ENCODE measurements at places on chromosomes 1 and 21.
A peak's percentile ranks its signal among the peaks of the same experiment; 100 is the strongest.

GRCh38 chr21:43865540-43866259, 677 bp downstream of the AGPAT3 start:
- no peak for DNase-seq

DNA sequence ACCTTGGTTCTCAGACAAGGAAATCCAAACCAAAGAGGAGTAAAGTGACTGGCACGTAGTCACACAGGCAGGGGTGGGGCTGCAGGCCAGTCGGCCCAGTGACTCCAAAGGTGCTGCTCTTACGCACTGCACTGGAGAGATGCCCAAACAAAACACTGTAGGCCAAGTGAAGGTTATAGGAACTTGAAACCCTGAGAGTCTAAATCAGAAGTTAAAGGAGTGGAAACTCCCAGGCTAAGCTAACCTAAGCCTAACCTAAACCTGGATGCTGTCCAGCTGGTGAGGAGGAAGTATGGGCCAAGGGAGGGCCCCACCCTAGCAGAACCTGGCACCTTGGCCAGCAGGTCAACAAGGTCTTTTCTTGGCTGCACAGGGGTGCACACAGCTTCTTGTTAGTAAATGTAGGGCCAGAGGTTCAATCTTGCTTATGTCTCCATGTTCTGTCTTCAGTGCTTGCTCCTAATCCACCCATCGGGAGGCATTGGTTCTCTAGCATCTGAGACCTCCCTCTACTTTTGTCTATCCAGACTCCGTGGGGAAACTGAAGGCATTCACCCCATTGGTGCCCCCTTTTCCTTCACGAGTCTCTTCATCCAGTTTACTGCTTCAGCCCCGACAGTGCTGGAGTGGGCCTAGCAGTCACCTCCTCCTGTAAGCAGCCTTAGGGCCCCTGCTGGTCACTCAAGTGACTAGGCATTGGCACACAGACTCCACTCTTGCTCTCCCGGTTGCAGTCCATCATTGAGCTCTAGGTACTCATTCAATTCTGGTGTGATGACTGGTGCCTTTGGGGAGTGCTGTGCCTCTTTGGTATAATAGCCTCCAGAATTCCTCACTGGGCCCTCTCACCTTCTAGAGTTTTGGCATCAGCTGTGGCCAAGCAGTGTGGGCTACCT, 12.9 kb upstream of the TMEM125 start:
- DNase-seq = no peak

DNA sequence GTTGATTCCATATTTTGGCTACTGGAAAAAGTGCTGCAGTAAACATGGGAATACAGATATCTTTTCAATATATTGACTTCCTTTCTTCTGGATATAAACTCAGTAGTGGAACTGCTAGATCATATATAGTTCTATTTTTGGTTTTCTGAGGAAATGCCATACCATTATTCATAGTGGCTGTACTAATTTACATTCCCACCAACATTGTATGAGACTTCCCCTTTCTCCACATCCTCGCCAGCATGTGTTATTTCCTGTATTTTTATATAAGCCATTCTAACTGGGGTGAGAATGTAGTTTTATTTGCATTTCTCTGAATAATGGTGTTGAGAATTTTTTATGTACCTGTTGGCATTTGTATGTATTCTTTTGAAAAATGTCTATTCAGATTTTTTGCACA, 385.2 kb downstream of the NUF2 start:
- no peak for DNase-seq

GRCh38 chr1:49252917-49253316, 476.2 kb upstream of the BEND5 start:
- no peak for DNase-seq

GRCh38 chr1:43238991-43239469, 30.8 kb upstream of the TMEM125 start:
- no peak for DNase-seq

- DNase-seq = no peak
Observed at GRCh38 chr1:241090798-241091197, 266.2 kb downstream of the RGS7 start.

DNA sequence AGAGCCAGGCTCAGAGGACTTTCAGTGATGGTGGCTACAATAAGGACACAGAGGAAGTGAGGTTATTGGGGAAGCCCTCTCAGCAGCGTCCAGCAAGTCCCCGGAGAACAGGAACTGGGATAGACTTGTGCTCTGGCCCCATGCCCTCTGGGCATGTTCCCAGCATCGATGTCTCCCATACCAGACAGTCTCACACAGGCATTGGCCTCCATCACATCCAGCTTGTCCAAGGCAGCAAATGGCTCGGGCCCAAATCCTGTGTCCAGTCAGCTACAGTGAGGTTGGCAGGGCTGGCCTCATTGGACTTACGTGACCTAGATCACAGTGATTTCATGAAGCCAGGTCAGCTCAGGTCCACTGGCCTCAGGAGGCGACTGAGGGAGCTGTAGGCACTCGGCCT, 19.6 kb upstream of the TMEM54 start:
- DNase-seq = no peak

- no peak for DNase-seq
Observed at GRCh38 chr1:219945795-219946194, 17.4 kb upstream of the SLC30A10 start.

DNA sequence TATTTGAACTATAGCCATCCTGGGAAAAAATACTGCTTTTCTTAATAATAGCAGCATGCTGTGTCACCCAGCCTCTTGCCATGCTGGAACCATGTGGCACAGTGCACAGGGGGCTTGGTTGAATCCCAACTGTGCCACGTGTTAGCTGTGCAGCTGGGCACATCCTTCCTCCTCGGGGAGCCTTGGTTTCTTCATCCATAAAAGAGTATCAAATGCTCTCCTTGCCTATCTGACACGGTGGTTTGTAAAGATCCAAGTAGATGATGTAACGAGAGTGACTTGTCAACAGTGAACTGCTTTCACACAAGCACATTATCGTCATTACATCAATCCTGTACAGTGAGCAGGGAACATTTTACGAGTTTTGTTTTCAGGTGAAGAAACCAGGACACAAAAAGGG, 24.4 kb downstream of the VASH2 start:
- DNase-seq = no peak

- no peak for DNase-seq
Observed at GRCh38 chr1:192038567-192038966, 119.7 kb upstream of the RGS18 start.

DNA sequence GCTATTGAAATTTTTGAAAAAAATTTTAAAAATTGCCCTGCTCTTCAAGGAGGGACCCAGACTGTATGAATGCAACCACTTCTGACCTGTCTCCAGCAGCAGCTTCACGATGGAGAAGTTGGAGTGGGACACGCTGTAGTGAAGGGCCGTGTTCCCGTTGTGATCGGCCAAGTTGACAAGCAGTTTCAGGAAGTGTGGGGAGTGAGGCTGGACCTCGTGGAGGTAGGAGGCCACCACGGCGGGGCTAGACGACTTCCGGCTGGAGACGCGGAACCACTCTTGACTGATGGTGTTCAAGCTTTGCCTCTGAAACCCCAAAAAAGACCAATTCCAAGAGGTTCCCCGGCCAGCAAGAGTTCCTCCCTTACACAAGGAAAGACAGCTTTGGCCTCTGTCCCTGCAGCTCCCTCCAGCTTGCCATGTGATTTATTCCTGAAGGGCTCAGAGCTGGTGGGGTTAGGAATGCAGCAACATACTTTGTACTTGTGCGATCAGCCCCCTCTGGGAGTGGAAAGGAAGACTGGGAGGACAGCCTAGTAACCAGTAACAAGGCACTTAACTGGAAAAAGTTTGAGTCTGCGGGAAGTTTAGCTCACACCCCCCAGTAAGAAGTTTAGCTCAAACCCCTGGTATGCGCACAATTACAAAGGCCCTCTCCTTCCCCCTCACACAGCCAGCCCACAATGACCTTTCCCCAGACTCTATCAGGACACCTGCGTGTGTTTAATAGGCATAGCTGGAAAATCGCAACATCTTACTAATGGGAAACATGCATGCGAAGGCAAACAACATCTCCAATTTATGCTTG, 56.0 kb downstream of the KANK4 start:
- no peak for DNase-seq

GRCh38 chr1:67530071-67530470, 99.9 kb upstream of the SERBP1 start:
- no peak for DNase-seq

- DNase-seq = no peak
Observed at GRCh38 chr1:169933984-169934725, 40.5 kb upstream of the SCYL3 start.

DNA sequence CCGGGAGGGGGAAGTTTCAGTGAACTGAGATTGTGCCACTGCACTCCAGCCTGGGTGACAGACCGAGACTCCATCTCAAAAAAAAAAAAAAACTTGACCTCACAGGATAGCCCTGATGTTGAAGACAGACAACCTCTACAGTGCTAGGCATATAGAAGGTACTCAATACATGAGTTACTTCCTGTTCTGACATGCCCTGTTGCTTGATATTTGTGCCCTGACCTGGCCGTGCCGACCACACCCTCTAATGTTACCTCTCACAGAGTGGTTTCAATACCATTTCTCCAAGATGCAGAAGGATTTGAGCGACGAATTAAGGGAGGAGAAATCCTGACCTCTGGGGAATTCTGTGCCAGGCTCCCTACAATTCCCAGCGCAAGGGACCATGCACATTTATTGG, 5.2 kb downstream of the PTAFR start:
- DNase-seq = no peak

DNA sequence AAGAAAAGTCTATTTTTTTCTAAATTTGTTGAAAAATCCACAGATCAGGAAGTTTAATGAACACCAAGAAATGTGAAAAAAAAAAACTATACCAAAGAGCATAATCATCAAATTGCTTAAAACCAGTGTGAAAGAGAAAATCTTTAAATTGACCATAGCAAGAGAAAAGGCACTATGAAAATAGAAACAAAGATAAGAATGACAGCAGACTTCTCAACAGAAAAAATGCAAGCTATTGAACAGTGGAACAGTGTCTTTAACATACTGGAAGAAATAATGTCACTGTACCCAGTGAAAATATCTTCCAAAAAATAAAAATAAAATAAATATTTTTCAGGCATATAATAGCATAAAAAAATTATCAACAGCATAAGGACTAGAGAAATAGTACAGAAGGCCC, 243.0 kb upstream of the GJB5 start:
- no peak for DNase-seq

- DNase-seq = no peak
Observed at GRCh38 chr1:17967623-17968255, 139.9 kb upstream of the IGSF21 start.

DNA sequence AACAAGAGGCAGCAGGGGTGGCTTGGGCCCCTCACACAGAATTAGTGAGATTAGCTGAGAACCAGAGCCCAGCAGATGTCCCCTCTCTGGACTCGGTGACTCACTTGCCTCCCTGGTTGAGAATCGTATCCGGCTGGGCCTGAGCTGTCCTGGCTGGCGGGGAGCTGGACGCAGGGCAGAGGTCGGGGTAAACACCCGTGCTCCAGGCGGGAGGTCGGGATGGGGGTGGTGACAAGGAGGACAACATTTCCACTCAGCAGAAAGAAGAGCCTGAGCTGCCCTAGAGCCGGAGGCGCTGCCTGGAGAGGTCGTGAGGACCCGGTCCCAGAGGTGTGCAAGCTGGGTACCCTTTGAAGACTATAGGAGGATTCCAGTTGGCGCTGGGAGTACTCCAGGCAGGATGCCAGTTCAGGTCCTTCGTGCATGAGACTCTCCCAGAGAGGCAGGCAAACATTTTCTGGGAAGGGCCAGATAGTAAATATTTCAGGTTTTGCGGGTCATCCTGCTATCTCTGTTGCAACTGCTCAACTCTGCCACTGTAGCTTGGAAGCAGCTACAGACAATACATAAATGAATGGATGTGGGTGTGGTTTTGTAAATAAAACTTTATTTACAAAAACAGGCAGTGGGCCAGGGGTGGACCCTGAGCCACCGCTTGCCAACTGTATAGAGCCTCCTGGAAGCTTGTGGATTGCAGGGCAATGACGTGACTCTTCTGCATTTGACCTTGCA, 116.8 kb upstream of the WNT4 start:
- peak; percentile 33 for DNase-seq

DNA sequence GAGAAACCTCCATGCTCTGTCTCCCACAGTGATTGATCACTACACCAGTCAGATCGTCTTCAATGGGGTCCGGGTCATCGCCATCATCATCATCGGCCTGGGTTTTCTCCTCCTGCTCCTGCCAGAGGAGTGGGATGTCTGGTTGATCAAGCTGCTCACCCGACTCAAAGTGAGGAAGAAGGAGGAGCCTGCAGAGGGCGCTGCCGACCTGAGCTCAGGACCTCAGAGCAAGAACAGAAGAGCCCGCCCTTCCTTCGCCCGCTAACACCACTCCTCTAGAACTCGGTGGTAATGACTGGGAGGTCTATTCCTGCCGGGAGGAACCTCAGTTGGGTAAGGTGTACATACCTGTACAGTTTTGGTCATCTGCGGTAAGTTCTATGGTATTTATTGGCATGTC, 50.3 kb upstream of the COA6 start:
- no peak for DNase-seq

DNA sequence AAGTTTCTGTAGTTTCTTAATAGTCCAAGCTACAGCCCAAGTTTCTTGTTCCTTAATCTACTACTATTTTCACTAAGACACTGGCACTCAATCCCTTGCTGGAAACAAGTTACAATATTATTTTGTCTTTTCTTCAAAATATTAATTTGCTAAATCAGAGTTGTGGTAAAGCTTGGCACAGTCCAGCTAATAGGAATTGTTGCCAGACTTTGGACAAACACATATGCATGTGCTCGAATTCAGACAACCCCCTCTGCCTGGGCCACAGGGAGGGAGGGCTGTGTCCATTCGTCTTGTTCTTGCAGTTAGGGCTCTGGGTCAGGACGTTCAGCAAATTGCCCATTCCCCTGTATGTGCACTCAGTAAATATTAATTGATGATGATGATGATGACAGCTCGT, 103.6 kb downstream of the CNIH3 start:
- no peak for DNase-seq

GRCh38 chr1:203765029-203765837, at the start of gene LAX1:
TSS of gene LAX1 (plus strand) at chr1:203765183. CDS start at chr1:203765566, 383 bp downstream.
- DNase-seq = no peak

DNA sequence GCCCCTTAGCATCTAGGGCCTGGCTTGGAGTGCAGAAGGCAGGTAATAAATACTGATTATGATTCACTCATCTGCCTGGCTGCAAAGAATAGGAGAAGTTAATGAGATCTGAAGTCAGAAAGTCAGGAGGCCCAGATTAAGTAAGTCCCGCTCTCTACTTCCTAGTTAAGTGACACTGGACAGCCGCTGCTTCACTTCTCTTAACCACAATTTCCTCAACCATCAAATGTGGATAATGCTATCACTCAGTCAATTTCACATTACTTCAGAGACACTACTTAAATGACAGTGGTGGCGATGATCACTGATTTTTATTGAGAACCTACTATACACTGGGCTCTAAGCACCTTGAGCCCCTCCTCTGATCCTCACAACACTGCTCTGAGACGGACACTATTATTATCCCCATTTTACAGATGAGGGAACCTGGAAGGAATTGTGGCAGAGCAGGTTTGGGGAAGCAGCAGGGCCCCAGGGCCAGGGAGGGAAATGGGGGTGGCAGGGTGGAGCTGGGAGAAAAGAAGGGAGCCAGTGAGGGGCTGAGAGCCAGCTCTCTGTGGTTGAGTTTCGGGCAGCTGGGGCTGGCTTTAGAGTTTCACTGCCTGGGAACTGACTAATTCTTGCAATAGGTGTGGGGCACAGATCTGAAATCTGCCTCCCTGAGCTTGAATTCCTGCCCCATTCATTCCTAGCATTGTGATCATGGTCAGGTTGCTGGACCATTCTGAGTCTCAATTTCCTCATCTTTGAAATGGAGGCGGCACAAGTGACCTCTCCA, 2.4 kb upstream of the E2F2 start:
- DNase-seq = no peak

Data from DMS79 treated with DMSO at 0.1 percent for 48 hours (cell line).